ENCODE measurements at places on chromosomes 1 and 21.

DNA sequence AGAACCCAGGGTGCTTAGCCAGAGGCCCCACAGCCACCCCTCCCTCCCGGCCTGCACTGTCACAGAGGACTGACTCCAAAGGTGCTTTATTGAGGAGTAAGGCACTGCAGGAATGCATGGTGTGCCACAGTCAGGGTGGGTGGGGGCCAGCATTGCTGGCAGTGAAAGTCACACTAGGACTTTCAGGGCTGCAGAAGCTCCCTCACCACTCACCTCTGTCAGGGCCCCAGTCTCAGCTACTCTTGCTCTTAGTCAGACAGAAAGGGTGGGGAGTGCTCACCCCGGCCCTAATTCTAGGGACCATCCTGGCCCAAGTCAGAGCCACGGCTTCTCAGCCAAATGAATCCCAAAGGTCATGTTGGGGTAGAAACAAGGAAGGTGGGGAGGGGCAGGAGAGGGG lies 19.4 kb downstream of the KNCN start:
- no peak for DNase-seq

DNA sequence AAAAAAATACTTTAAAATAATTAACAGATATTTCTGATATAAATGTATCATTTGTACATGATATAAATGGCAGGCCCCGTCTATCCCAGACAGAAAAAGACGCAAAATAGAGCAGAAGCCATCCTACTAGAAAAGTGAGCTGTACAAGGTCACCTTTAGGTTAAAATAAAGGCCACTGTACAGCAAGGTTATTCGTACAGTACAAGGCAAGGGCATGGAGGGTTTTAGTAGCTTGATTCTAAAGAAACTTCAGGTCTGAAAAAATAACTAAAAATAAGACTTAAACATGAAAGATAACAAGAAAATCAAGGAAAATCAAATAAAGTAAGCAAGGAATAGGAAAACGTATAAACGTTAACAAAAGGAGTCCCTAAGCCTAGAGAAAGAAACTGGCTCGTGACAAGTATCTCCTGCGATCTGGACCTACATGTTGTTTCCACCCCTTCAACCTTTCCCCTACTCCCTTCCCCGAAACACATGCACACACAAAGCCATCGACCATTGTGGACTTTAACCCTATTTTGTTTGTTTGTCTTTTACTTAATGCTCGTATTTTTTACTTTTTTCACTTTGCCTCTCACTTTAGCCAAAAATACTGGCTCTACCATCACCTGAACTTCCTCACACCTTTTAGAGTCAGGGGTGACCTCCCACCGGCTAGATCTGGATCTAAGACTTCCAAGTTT lies 26.5 kb upstream of the SLC30A10 start:
- no peak for DNase-seq

GRCh38 chr1:87765681-87766070 lies 437.0 kb downstream of the LMO4 start:
- DNase-seq: no peak

GRCh38 chr1:188641566-188642211 lies 1812.9 kb downstream of the PLA2G4A start:
- no peak for DNase-seq

GRCh38 chr1:234970731-234971476 lies 157.7 kb downstream of the TOMM20 start:
- DNase-seq: no peak

GRCh38 chr1:203504400-203505250 lies 10.7 kb downstream of the OPTC start:
- DNase-seq: peak; percentile 82

DNA sequence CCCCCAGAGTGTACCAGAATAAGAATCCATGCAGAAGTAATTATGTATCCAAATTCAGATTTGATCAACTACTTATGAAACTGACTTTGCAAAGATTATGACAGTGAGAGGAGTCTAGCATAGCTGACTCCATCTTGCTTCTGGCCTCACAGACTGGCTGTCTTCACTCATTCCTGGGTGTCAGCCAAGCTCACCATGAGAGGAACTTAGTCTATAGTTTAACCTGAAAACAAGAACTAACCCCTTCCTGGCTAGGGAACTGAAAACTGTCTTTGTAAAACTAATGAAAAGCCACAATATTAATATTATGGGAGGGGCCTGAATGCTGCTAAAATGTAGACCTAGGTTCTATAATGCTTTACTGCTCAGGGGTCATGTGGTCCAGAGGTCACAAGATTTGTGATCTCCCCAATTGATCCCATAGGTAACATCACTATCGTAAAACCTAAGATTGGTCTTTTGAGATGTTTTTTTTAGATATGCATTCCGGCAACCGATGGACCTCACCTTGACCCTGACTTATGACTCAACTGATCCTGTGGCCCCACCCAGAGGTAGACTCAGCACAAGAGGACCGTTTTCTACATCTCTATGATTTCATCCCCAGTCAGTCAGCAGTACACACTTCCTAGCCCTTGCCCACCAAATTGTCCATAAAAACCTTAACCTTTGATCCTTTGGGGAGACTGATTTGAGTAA lies 55.2 kb downstream of the ATP1B1 start:
- no peak for DNase-seq

DNA sequence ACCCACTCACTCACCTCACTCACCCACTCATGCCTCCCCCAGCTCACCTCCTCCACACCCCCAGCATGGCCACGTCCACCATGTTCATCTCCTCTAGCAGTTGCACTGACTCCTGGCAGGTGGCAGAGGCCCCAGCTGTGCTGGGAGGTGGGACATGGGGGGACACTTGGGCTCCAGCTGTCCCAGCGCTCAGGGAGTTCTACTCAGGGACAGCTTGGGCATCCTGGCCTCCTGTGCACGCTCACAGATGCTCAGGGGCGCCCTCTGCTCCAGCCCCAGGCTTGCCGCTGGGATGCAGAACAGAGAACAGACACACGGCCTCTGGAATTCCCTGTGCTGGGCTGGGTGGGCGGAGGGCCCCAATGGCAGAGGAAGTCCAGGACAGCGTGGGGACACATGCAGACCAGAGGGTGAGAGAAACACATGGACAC lies 5.2 kb downstream of the KRTAP10-8 start:
- no peak for DNase-seq

DNA sequence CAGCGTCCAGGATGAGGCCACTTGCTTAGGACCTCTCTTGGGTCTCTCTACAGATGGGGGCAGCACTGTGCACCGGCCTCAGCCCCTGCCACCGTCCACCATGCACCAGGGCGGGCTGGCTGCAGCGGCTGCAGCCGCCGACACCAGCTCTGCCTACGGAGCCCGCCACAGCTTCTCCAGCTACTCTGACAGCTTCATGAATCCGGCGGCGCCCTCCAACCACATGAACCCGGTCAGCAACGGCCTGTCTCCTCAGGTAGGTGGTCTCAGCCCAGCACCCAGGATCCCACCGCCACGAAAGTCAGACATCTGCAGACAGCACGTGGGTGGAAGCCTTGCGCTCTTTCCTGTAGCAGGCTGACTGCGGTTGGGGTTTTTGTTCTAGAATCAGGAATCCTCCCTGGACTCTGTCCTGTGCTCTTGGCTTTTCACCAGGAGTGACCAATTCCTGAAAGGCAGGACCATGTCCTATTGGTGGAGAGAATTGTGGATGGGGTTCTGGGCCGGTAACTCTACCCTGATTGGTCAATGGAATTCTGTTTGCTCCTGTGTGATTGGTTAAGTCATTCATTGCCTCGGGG lies 72.5 kb downstream of the PAX7 start:
- no peak for DNase-seq

GRCh38 chr21:42401154-42401553 lies 2.5 kb upstream of the UBASH3A start:
- no peak for DNase-seq

DNA sequence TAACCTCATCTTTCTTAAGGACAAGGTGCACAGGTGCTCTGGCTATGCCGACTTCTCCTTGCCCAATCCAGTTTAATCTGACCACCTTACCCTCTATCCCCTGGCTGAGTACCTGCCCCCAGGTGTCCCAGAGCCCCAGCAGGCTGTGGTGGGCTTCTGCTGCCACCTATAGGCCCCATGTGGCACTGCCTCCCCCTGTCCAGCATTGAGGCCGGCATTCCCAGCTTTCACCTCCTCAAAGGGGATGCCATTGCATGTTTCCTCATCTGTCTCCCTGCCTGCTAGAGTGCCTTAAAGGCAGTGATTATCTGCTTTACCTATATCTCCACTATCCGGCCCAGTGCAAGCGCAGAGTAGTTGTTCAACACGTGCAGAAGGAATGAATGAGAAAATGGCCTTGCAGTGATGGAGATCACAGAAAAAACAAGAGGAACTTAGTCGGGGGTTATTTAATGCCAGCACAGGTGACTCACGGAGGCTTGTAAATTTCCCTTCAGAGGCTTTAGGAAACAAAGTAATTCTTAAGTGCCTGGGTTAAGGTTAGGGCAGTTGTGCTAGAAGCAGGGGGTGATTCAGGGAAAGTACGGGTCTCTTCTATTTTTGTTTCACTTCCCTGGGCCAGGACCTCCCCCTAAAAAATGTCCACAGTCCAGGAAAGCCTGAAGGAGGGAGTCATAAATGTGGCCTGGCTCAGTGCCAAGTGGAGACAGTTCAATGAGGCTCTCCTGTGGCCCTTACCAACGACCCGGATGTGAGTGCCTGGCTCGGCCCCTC lies 131.8 kb upstream of the NGF start:
- peak; percentile 52 for DNase-seq

- DNase-seq: no peak
These were observed 339.6 kb downstream of the PDE4B start for GRCh38 chr1:66132324-66132723.

DNA sequence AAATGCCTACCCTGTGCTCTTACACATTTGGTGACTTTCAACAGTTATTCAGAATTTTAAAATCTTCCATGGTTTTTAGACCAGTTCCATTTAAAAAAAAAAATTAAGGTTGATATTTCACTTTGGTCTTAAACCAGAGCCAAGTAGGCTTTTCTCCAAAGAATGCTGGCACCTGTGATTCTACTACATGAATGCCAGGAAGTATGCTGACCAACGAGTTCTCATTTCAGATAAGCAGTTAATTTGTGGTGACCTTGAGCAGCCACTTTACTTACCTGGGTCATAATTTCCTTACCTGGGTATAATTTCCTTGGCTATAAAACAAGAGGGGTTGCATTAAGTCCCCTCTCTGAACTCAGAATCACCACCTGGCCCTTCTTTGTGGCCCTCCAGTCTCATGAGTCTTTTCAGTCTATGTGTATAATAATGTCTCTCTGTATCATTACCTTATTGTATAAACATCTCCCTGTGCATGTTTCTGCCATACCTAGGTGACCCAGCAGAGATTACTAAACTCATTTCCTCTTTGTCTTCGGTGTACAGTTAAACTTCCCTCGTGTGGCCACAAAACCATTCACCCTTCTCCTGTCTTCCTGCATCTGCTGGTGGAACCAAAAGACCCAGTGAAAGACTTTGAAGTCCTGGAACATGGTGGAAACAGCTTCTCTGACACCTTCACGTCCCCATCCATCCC lies 139.1 kb upstream of the DPT start:
- no peak for DNase-seq

GRCh38 chr1:63874278-63874880 lies 100.6 kb downstream of the ROR1 start:
- no peak for DNase-seq

Measured in liver (tissue), 10 donors.